Fibroblast of lung (primary cell): ENCODE measurements at places on chromosomes 3 and 15. TPM values are rescaled to one million over a fixed set of nuclear protein-coding genes. Genes with fewer than 3 reads are reported as not detected.

The AAGAB gene
- total RNA-seq: 41.6 and 55.8 TPM in 2 replicates

The SLC12A1 gene
- not detected in 2 replicates for total RNA-seq

The DNAH1 gene
- total RNA-seq: 1.8 and 3.0 TPM in 2 replicates

The SLC24A5 gene
- total RNA-seq: not detected in 2 replicates

The RYR3 gene
- 0.17 and 0.26 TPM in 2 replicates for total RNA-seq

The ISLR gene
- 14.0 and 17.7 TPM in 2 replicates for total RNA-seq

The CACNA1D gene
- total RNA-seq: 0.17 and 0.77 TPM in 2 replicates

The ACP3 gene
- total RNA-seq: 0.77 and 3.5 TPM in 2 replicates

The C3orf22 gene
- total RNA-seq: not detected in 2 replicates

The THSD4 gene
- total RNA-seq: 58.0 and 95.5 TPM in 2 replicates

The ZNF620 gene
- 1.3 and 1.5 TPM in 2 replicates for total RNA-seq

The MEGF11 gene
- total RNA-seq: under 0.01 TPM in 1 of 2 replicates, not detected in the other

The MYL3 gene
- total RNA-seq: 0.50 and 0.51 TPM in 2 replicates

The PLOD2 gene
- 85.8 and 114 TPM in 2 replicates for total RNA-seq

The SATB1 gene
- 16.2 and 18.7 TPM in 2 replicates for total RNA-seq

The MME gene
- total RNA-seq: 152 and 451 TPM in 2 replicates

The GHSR gene
- total RNA-seq: not detected in 2 replicates

The TIPIN gene
- 14.5 and 16.7 TPM in 2 replicates for total RNA-seq

The UBA3 gene
- total RNA-seq: 70.4 and 93.3 TPM in 2 replicates

The ZDHHC23 gene
- 0.77 and 1.5 TPM in 2 replicates for total RNA-seq

The HESX1 gene
- total RNA-seq: 0.26 and 0.99 TPM in 2 replicates

The NOX5 gene
- under 0.01 and 0.33 TPM in 2 replicates for total RNA-seq

The ATP13A4 gene
- under 0.01 and 0.33 TPM in 2 replicates for total RNA-seq

The NAALADL2 gene
- total RNA-seq: 5.6 and 11.6 TPM in 2 replicates

The ECE2 gene
- not detected in 2 replicates for total RNA-seq

The GNAT1 gene
- not detected in 2 replicates for total RNA-seq

The GPR15 gene
- under 0.01 TPM in 1 of 2 replicates, not detected in the other for total RNA-seq

The CCK gene
- 0.33 and 1.0 TPM in 2 replicates for total RNA-seq

The ROPN1 gene
- not detected in 2 replicates for total RNA-seq

The GLDN gene
- total RNA-seq: 22.9 and 50.7 TPM in 2 replicates
